ENCODE measurements at places on chromosomes 5 and 9.

GRCh38 chr5:57478826-57479225 lies 3.8 kb downstream of the ACTBL2 start:
- DNase-seq = no peak

- no peak for DNase-seq
These were observed 18.3 kb upstream of the TCOF1 start for GRCh38 chr5:150339165-150339564.

DNA sequence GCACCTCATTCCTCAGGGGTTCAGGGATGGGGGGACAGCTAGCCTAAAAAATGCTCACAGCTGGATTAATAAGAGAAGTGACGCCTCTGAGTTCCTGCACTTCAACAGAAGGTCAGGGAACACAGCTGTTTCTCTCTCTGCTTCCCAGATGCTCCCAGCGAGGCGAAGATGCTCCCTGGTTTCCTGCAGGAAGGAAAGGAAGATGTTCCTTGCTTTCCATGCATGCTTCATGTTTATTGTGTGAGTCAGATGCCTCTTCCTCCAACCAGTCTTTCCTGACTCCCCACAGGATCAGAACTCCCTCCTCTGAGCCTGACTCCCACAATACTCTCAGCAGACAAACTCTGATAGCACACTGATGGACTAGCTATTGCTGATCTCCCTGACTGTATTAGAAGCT lies 71.9 kb downstream of the MFAP3 start:
- DNase-seq = no peak

DNA sequence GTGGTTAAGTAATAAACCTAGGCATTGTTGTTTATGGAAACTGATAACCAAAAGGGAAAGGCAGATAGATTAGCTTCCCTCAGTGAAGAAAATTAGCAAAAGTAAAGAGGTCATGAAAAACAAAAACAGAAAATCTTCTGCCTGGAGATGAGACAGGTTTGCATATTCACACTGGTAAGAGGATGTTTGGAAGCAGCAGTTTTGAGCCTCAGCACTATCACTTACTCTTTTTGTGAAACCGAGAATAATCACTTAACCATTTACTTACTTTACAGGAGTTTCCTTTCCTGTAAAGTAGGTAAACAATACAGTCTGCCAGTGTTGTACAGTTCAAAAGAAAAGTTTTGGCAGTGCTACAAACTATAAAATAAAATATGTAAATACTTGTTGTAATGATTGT lies 35.5 kb upstream of the EMB start:
- DNase-seq = no peak

- no peak for DNase-seq
These were observed 50.1 kb upstream of the N4BP3 start for GRCh38 chr5:178063277-178063676.

DNA sequence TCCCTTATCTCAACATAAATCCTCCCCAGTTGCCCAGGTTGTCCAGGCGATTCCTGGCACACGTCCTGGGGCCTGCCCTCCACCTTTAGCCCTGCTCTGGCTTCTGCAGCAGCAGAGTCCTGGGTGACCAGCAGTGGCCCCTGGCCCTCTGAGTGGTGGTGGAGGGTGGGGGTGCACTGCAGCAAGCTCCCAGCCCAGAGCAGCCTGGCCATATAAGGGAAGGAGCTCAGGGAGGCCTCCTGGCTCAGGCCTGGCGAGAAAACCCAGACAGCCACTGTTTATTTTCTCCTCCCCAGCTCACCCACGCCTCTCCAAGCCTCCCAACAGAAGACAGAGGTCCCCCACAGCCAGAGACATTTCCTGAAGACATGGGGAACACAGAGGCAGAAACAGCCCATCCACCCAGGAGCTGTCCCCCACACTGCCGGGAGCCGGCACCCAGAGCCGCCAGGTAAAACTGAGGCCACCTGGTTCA lies 44.7 kb upstream of the IL17B start:
- no peak for DNase-seq

DNA sequence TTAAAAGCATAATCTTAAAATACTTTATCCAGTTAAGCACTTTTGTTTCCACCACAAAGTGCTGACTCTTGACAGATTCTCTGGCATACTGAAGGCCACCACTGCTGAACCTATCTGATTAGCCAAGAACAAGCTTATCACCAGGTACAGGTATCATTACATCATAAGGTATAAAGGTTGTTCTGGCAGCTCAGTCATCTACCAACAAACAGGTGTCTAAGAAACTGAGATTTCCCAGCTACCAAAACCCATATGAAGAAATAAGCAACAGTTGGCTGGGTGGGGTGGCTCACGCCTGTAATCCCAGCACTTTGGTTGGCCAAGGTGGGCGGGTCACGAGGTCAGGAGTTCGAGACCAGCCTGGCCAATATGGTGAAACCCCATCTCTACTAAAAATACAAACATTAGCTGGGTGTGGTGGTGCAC lies 5.0 kb downstream of the MTMR12 start:
- no peak for DNase-seq

GRCh38 chr9:125106285-125106893 lies 36.9 kb downstream of the SCAI start:
- DNase-seq = no peak

DNA sequence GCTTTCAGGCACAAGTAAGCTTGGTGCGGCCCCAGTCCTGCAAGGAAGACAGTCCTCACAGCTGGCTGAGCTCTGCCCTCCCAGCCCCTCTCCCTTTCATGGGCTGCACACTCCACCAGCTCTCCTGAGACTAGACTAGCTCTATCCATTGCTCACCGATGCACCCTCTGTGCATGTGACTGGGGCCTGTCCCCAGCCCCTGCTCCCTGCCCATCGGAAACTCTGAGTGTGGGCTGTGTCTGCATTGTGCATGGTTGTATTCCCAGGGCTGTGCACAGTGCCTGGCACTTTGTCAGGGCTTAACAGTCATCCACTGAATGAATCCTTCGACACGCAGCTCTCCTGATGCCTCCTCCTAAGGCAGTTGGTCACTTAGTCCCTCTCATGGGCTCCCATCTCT lies 92.2 kb downstream of the PPARGC1B start:
- no peak for DNase-seq

DNA sequence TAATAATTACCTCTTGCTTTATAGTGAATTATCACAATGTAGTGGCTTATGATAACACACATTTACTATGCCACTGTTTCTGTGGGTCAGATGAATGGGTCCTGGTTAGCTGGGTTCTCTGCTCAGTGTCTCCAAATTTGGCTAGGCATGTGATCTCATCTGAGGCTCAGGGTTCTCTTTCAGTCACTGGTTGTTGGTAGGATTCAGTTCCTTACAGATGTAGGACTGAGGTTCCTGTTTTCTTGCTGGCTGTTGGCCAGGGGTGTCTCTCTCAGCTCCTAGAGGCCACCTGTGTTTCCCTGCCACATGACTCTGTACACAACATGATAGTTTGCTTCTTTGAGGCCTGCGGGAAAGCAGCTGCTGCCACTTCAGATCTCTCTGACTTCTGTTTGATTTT lies 7.1 kb downstream of the NFX1 start:
- no peak for DNase-seq

GRCh38 chr5:3394891-3395599 lies 200.6 kb upstream of the IRX1 start:
- DNase-seq = no peak

- no peak for DNase-seq
These were observed 235.9 kb downstream of the DMRTA1 start for GRCh38 chr9:22682536-22682935.

GRCh38 chr5:150329038-150329437 lies 26.3 kb upstream of the ARSI start:
- no peak for DNase-seq

DNA sequence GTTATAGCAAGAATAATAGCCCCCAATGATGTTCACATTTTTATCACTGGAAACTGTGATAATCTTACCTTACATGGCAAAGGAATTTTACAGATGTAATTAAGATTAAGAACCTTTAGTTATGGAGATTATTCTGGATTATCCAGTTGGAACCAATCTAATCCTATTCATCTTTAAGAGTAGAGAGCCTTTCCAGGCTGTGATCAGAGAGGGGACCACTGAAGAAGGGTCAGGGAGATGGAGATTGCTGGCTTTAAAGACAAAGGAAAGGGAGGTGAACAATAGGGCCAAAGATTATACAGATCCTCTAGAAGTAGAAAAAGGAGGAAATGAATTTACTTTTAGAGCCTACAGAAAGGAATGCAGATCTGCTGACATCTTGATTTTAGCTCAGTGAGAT lies 253.5 kb upstream of the GRIN3A start:
- DNase-seq = no peak

DNA sequence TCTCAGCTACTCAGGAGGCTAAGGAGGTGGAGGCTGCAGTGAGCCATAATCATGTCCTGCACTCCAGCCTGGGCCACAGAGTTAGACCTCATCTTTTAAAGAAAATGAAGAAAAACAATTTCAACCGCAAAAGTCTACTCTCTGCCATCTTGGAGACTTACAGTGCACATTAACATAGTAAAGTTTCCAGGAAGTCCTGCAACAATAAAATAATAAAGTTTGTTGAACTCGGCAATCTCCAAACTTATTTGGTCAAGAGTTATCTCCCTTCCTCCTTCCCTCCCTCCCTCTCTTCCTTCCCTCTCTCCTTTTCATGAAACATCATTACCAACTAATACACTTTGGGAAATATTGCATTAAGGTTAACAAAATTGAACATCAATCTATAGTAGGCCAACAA lies 94.1 kb upstream of the JAK2 start:
- DNase-seq = no peak

DNA sequence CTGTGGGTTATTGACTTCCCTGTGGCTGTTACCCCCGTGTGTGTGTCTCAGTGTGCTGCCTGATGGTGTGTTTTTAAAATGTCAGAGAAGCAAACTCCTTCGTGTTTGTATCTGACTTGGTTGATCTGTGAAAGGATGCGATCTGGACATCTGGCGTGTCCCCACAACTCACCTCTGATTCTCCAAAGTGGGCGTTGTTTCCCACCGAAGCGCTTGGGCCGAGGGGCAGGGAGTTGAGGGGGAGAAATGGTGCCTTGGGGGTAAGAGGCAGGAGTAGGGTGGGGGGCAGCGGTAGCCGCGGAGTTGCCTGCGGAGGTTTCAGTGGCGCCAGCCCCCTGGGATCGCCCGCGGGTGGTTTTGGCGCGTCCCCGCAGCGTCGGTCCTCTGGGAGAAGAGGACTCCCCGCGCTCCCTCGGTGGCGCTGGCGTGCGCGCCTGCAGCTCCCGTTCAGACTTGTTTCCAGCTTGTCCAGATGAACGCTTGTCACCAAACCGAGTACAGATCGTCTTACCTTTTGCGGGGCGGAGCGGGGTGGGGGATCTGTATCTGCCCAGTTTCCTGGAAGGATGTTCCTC lies 1.1 kb downstream of the MAST4 start:
- DNase-seq = peak; percentile 59

- no peak for DNase-seq
These were observed 2292.6 kb upstream of the C9orf72 start for GRCh38 chr9:29865764-29866313.

DNA sequence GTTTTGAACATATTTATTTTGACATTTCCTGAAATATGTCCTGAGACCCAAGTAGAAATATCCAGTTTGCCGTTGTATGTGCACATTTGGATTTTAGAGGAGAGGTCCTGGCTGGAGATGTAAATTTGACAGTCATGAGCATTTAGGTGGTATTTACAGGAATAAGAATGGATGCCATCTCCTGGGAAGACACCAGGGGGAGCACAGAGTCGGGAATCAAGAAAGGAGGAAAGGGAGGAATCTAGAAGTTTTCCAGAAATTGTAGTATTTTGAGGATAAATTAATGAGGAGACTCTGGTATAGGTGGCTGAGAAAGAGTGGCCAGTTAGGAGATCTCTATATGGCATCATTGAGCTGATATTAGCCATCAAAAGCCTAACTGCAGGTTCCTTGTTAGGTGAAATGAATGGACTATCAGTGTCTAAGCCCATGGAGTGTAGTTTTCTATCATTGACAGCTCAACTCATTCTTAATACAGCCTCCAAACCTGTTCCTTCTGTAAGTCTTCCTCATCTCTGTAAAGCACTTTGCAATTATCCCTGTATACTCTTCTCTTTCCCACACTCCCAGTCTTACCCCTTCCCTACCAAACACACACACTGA lies 7.2 kb downstream of the GAPT start:
- DNase-seq = peak; percentile 11

DNA sequence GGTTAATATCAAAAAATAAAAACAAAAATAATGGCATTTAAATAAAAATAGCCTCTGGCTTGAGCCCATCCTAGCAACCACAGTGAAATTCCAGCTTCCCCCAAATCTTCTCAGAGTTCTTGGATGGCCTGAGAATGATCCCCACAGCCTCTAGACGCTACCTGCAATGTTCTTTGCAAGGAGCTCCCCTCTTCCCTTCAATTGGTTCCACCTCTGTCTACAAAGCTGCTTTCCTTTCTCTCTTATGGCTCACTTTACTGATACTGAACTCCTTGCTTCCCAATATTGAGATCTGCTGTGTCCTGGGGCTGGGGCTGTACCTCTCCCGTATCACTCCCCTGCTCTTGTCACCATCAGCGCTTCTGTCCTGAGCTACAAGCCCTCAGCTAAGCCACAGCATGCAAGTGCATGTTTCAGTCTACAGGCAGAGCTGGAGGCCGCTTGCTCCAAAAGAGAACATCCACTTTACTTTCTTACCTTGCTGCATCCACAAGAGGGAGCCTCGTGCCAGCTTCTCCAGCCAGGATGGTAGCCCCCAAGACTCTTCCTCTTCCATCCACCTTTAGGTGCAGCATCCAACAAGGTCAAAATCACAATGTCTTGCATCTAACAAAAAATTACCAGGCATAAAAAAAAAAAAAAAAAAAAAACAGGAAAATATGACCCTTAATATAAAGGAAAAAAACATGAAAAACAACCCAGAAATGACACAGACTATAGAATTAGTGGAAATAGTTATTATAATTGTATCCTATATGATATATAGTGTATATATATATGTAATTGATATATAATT lies 57.4 kb upstream of the PRSS3 start:
- DNase-seq = no peak

DNA sequence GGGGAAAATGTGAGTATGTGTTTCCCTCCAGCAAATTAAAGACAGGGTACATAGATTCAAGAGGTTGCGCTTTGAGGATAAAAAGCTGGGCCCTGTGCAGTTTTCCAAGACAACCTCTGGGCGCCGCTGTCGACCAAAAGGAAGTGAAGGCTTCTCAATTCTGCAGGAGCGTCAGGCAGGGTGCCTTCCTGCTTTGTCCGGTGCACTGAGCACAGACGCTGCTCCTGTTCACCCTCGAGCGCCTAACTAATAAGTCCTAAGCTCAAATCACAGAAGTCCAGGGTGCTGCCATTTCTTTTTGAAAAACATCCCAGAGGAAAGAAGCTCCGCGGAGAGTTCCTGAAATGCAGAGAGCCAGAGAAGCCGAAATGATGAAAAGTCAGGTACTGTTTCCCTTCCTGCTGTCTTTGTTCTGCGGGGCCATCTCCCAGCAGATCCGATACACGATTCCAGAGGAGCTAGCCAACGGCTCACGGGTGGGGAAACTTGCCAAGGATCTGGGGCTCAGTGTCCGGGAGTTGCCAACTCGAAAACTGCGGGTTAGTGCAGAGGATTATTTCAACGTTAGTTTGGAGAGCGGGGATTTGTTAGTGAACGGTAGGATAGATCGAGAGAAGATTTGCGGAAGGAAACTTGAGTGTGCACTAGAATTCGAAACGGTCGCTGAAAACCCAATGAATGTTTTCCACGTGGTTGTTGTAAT lies at the start of gene PCDHGB1:
TSS of gene PCDHGB1 (plus strand) at position 183 of the 703 bp plus-strand sequence. CDS start at position 345, 162 bp downstream.
- no peak for DNase-seq

- DNase-seq = no peak
These were observed 850 bp downstream of the RRAGA start for GRCh38 chr9:19049917-19050636.

- DNase-seq = no peak
These were observed 63.5 kb upstream of the RAD23B start for GRCh38 chr9:107219486-107220077.

All from renal pelvis (tissue), 12 donors.